ENCODE measurements at places on chromosomes 1 and 21. TPM values are rescaled to one million over a fixed set of nuclear protein-coding genes. Genes with fewer than 3 reads are reported as not detected.

GRCh38 chr1:39973503-39974135 lies 18.7 kb downstream of the MFSD2A start:
- peak; percentile 76 for DNase-seq

Gene YOD1
- total RNA-seq: 6.0 TPM

Gene RAB25
- 0.76 TPM for total RNA-seq

DNA sequence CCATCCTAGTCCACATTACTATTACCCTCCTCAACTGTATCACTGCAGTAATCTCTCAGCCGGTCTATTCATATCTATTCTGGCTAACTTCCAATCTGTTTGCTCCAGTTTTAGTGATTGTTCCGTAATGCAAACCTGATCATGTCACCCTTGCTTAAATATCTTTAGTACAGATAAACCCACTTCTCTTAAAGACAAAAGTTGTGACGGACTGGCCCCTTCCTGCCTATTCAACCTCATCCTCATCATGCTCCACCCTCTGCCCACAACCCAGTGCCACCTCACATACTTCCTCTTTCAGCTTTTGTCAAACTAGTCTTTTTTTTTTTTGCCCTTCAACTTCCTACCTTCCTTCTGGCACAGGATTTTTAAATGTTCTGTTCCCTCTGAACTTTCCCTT lies 2.8 kb upstream of the C1orf162 start:
- DNase-seq: no peak

DNA sequence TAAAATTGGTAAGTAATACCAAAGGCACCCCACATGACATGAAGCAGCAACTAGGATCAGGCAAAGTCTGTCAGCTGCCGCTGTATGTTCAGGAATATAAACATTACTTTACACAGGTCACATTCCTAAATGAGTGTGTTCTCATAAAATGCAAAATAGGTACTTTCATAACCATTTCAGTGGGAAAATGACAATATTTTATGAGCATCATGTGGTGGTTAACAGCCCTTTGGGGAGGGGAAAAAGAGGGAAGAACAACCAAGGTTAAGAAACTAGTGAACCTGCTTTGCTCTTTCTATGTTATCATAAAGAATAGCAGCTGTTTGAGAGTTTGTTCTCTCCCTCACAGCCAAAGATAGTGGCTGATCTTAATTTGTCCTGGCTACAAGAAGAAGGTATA lies 105.4 kb upstream of the LBR start:
- DNase-seq: no peak

Gene OSCP1
- total RNA-seq: 12.2 TPM

Gene HAO2
- total RNA-seq: not detected

Gene FOXO6
- total RNA-seq: 6.1 TPM

GRCh38 chr1:43978551-43979260 lies at the start of gene B4GALT2:
B4GALT2 (plus strand) TSS chr1:43979210; CDS start chr1:43981161, 1,951 bp downstream.
- peak; percentile 76 for DNase-seq

DNA sequence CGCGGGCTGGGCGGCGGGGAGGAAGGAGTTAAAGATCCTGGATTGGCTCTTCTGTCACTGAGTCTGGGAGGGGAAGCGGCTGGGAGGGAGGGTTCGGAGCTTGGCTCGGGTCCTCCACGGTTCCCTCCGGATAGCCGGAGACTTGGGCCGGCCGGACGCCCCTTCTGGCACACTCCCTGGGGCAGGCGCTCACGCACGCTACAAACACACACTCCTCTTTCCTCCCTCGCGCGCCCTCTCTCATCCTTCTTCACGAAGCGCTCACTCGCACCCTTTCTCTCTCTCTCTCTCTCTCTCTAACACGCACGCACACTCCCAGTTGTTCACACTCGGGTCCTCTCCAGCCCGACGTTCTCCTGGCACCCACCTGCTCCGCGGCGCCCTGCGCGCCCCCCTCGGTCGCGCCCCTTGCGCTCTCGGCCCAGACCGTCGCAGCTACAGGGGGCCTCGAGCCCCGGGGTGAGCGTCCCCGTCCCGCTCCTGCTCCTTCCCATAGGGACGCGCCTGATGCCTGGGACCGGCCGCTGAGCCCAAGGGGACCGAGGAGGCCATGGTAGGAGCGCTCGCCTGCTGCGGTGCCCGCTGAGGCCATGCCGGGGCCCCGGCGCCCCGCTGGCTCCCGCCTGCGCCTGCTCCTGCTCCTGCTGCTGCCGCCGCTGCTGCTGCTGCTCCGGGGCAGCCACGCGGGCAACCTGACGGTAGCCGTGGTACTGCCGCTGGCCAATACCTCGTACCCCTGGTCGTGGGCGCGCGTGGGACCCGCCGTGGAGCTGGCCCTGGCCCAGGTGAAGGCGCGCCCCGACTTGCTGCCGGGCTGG lies at the start of gene NPR1:
NPR1 (plus strand) TSS at position 170 of the 818 bp plus-strand sequence; CDS start at position 591, 421 bp downstream.
- DNase-seq: peak; percentile 81

Gene FALEC
- not detected for total RNA-seq

GRCh38 chr1:187537936-187538335 lies 709.2 kb downstream of the PLA2G4A start:
- no peak for DNase-seq

DNA sequence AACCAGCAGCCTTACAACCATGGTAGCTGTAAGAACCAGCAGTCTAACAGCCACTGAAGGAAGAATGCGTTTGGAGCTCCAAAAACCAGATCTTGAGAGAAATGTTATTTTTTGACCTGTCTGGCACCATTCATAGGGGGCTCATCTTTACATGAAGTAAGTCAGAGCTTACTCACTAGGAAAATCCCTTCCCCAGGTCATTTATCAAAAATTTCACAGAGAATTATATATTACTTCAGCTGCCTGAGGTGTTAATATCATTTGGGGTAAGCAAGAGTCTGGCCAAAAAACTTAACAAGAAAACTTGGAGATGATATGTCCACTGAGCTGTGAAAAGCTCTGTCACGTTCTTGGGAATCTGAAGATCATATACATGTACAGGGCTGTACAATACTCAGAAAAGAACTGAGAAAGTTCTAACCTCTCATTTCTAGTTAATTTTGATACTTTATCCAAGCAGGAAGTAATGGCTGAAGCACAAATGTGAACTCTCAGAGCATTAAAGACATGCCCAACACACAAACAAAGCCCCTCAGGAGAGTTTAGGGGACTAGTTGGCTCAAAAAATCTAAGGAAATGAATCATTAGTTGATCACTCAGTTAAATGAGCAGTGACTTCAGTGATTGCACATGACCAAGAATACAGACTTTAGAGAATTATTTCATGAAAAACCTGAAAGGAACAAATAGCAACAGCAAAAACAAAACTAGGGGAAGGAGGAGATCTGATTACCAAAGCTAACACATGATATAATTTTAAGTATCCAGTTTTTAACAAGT lies 681.1 kb downstream of the LTN1 start:
- no peak for DNase-seq

DNA sequence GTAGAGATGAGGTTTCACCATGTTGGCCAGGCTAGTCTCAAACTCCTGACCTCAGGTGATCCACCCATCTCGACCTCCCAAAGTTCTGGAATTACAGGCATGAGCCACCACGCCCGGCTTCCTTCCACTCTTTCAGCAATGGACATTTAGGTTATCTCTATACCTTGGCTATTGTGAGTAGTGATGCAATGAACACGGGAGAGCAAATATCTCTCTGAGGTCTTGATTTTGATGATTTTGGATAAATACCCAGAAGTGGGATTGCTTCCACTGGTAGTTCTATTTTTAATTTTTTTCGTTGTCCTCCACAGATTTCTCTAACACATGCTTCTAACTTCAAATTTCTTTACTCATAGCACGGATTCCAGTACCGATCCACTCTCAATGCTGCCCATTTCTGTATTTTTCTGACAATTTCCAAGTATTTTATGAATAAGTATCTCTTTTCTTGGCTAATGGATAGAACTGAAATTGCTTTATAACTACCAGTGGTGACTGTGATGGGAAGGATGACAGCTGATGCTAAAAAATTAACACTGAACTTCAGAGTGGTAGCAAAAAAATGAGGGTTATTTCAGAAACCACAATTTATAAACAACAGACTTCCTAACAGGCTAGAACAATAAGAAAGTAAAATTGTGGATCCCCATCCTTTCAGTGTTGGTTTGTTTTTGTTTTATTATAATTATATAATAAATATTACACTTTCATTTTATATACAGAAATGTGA lies 327.5 kb upstream of the RUNX1 start:
- DNase-seq: no peak

- DNase-seq: no peak
Measured at GRCh38 chr1:205355075-205355453, 1.7 kb downstream of the KLHDC8A start.

Gene OPRD1
- total RNA-seq: 0.02 TPM

DNA sequence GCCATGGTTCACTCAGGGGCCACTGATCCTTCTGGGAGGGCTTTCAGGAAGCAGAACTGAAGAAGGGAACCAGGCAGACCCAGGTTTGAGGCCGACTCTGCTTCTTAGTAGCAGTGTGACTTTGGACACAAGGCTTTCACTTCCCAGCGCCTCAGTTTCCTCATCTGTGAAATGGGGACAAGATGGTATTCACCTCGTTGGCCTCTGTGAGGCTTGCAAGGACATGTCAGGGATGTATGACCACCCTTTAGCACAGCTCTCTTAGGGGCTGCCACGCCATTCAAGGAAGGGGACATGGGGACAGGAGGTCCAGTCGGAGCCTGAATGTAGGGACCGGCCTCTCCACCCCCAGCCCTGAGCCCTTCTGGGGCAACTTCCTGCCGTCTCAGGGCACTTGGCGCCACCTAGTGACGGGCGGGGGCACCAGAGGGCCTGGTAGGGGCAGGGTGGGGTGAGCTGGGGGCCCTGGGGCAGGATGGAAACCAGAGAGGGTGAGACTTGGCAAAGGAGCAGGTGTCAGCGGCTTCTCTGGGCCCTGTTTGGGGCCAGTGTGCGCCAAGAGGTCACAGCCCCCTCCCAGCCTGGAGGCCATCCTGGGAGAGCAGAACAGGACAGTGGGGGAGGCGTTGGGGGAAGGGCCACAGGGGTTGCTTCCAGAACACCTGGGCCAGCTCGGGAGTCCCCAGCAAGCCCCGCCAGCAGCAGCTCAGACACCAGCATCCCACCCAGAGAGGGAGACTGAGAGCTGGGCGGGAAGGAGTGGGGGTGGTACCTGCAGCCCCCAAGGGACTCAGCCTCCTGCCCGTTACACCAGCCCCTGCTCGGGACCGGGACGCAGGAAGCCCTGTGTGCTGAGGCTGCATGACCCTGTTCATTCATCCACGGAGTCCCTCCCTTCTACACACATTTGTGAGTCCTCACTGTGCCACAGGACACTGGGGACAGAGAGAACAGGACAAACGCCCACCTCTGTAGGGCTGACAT lies 102.5 kb upstream of the TARDBP start:
- no peak for DNase-seq

GRCh38 chr1:111903148-111903870 lies 86.2 kb downstream of the KCND3 start:
- DNase-seq: no peak

Gene ISG15
- 20.2 TPM for total RNA-seq

DNA sequence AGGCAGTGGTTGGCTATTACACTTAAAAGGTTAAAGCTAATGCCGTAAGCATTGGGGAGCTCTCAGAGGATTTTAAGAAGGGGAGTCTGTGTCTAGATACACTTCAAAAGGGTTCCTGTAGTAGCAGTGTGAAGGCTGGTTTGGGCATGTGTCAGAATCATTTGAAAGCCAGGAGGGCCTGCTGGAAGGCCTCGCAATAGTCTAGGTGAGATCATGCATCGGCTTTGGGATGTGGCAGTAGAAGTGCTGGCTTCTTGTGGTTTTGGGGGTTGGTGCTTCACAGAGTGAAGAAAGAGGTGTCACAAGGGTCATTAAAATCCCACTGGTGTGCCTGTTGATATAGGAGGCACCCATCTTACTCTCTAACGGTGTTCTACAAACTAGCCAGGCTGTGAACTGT lies 85.7 kb downstream of the ST6GALNAC3 start:
- DNase-seq: no peak

DNA sequence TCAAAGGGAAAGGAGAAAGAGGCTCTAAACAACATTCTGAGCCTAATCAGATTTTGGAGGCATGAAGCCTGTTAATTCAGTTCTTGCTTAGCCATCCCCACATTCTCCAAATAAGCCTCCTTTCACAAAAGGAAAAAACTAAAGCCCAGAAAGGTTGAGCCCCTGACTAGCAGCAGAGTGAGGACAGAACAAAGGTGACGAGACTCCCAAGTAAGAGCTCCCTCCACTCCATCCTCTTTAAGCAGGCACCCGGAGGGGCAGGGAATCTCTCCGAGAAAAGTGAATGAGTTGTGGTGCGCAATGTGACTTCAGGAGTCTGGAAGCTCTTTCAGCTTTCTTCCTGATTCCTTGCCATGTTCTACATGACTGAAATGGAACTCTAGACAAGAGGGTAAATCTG lies 43.4 kb upstream of the MYBPHL start:
- no peak for DNase-seq

DNA sequence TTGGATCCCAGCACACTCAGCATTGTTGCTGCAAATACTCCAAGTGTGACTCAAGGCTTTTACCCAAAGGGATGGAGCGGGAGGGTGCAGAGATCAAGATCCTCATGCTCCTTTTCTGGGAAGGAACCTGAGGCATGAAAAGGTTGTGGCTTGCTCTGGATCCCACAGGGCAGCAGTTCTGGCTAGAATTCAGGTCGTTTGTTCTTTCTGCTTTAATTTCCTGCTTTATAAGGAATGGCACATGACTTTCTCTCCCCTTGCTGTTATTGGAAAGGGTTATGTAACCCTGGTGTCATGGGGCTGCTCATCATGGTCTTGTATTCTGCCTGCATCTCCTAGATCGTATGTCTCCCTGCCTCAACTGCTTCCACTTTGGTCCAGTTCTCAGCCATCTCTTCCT lies 101.6 kb downstream of the NOS1AP start:
- no peak for DNase-seq

- DNase-seq: no peak
Measured at GRCh38 chr1:30758785-30759380, 1.3 kb upstream of the LAPTM5 start.

GRCh38 chr1:33470495-33471012 lies 1.9 kb upstream of the ZSCAN20 start:
- peak; percentile 76 for DNase-seq

Data from ovary (tissue), 10 donors.